ENCODE measurements at places on chromosomes 13 and 19.

DNA sequence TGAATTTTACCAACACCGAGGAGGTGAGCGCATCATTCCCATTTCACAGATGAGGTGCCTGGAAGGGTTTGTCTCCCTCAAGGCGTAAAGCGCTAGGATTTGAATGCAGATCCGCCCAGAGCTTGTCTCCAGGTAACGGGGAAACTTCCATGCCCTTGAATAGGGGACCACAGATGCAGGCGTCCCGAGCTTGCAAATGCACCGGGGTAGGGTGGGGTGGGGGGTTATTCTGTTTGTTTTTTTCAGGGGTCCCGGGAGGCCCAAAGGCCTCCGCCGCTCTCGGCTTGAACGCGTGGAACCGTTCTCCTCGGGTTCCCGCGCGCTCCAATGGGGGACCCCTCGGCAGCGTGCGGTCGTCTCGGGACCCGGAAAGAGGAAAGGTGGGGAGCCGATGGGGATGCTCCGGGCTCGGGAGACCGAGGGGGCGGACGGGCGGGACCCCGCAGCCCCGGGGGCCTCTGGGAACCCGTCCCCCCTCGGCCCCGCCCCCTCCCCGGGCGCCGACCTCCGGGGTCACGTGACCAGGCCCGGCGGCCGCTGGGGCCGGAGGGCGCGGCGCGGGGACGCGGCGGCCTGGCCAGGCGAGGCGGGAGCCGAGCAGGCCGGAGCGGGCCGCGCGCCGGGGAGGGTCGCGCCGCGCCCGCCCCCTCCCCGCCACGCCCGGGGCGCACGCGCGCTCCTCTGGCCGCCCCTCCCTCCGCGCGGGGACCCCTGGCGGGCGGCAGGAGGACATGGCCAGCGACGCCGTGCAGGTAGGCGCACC lies at the start of gene PKN1:
TSS of gene PKN1 (plus strand) at position 516 of the 763 bp plus-strand sequence. CDS start at position 732, 216 bp downstream.
- peak; percentile 39 for DNase-seq

GRCh38 chr19:33294058-33294798 lies 8.1 kb downstream of the CEBPA start:
- no peak for DNase-seq

DNA sequence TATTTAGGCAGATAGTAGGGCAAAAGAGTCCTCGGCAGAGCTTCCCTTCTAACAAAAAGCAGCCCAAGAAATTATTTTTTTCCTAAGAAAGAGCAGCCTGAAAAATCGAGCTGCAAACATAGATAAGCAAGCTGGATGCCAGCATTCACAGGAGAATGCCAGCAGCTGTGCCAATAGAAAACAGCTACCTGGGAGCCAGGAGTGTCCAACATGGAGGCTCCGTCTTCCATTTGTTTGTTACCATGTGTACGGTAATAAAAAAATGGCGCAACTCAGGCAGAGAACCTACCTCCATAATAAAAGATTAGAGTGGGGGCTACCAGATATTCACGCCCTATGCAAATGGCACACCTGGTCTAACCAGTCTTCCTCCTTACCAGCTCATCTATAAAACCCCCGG lies 77.6 kb upstream of the IPO5 start:
- DNase-seq = no peak

DNA sequence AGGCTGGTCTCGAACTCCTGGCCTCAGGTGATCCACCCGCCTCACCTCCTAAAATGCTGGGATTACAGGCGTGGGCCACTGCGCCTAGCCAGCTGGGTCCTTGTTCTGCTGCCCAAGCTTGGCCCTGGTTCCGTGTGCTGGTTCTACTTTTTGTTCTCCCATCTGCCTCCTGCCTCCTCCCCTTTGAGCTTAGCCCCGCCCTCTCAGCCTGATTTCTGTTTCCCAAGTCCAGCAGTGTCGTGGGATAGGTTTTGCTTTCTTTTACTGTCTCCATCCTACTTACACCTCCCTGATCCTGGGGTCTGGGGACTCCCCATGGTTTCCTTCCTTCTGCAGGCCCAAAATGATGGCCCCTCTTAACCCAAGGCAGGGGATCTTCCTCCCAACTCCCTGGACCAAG lies 2.4 kb downstream of the BLOC1S3 start:
- DNase-seq = no peak

- peak; percentile 77 for DNase-seq
Observed at GRCh38 chr19:58182577-58182988, 278 bp upstream of the ZNF274 start.

DNA sequence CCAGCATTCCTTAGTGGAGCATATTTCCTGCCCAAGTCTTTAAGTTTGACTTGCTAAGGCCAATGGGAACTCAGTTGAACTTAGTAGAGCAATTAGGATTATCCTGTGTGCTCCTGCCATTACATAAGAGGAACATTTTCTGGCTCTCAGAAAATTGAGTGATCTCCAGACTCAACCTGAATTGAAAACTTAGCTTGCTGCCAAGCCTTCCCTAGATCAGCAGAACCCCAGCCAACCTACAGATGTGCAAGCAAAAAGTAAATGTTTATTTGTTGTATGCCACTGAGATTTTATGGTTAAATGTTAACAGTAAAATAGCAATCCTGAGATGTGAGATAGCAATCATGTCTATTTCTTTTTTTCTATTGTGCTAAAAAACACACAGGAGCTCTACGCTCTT lies 350.9 kb downstream of the OLFM4 start:
- no peak for DNase-seq

GRCh38 chr19:18499055-18499775 lies 22.7 kb downstream of the ELL start:
- DNase-seq = no peak

GRCh38 chr13:85535316-85536084 lies 263.7 kb downstream of the SLITRK6 start:
- DNase-seq = no peak

DNA sequence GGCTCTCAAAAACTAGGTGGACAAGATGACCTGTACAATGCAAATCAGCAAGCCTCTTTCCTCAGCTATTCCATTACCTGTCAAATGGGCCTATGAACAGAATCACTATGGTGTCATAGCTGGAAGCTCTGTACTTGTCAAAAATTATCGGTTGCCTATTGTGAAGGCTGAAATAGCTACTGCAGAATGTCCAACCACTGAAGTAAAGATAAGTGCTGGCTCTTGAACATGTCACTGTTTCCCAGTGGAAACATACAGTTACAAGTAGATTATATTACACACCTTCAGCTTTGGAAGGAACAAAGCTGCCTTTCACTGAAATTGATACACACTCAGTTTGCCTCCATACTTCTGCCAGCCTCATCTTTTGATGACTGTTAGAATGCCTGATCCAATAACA lies 55.5 kb upstream of the PCDH9 start:
- DNase-seq = no peak

- DNase-seq = no peak
Observed at GRCh38 chr19:7534531-7535046, 928 bp upstream of the PNPLA6 start.

- DNase-seq = no peak
Observed at GRCh38 chr13:112725346-112726015, 35.6 kb downstream of the ATP11A start.

DNA sequence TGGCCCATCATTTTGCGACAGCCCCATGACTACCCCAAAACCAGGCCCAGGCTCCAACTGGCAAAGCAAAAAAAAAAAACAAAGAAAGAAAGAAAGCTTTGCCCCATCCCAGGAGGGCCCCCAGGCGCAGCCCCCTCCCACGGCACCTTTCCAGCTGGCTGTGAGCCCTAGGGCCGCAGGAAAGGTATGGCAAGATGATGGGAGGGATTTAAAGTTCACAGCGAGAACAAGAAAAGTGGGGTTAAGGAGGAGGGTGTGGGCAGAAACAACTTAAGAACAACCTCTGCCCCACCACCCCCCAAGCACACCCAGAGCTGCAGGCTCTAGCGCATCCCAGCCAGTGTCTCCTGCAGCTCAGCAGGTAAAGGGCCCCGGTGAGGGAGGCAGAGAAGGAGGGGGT lies at the start of gene CYP2F1:
TSS of gene CYP2F1 (plus strand) at position 301 of the 400 bp plus-strand sequence. CDS start 1,757 bp downstream, outside the sequence.
- DNase-seq = no peak

DNA sequence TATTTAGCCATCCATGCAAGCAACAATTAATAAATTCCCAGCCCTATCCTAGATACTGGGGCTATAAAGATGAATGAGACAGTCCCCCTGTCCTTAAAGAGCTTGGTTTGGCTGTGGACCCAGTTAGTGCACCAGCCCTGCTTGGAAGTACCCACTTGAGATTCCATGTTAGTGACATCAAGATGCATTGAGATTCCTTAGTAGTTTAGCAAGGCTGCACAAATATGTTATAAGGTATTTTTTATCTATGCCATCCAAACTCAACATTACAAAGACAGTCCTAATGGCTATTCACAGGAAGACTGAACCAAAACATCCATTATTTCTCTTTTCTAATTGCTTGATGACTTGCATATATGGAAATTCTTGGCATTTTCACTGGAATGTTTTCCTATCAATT lies 48.8 kb upstream of the RAP2A start:
- DNase-seq = no peak

GRCh38 chr19:43599635-43600295 lies 3.4 kb downstream of the ZNF576 start:
- DNase-seq = no peak

GRCh38 chr13:51953347-51954195 lies 57.7 kb downstream of the ATP7B start:
- no peak for DNase-seq

DNA sequence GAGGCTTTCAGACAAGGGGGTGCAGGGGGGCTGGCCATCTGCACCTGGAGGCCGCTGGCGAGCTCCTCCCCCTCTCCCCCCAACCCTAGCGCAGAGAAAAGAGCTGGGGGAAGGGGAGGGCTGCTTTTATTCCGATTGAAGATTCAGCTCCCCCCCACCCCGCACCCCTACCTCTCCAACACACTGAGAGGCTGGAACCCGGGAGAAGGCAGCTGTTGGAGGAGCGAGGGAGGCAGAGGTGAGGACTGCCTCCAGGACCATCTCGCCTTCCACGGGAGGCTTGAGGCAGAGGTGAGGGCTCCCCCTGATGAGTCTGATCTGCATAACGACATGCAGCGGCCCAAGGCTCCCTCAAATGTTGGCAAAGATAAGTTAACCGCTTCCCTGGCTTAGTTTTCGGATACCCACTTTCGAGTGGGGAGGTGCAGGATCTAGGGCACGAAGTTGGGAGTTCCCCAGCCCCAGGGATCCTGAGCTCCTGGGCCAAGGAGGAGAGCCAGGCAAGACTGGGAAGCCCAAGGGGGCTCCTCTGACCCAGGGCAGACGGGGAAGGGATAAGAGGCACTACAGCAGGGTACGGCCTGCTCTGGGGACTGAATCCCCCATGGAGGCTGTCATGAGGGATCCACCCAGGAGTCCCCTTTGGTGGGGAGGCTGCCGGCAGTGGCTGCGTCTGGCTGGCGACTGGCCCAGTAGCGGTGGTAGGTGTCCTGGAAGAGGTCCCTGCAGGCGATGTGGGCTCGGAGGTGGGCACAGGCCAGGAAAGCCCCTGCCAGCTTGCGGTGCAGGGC lies 1.2 kb upstream of the NUMBL start:
- no peak for DNase-seq

DNA sequence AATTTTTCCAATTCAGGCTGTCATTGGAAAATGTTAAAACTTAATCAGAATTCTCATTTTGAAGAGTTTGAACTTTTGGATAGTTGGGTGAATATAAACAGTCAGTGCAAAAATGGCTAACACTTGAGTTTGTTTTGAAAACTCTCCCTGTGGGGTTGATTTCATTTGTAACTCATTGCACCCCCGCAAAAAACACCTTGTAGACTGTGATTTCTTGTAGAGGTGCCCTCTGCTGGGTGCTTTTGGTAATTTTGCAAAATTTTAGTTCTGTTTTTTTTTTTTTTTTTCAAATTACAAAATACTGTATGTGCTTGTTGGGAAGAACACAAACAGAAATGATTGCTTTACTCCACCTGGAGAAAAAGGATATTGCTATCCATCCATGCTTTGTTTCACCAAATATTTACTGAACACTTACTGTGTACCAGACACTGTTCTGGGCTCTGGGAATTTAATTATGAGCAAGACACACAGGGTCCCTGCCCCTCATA lies 28.2 kb upstream of the GPI start:
- no peak for DNase-seq

- no peak for DNase-seq
Observed at GRCh38 chr13:33328701-33329100, 43.1 kb upstream of the STARD13 start.
